ENCODE measurements at places on chromosomes 4 and X.

GRCh38 chr4:118389721-118390120 is 36.9 kb upstream of the PRSS12 start:
- DNase-seq = no peak

DNA sequence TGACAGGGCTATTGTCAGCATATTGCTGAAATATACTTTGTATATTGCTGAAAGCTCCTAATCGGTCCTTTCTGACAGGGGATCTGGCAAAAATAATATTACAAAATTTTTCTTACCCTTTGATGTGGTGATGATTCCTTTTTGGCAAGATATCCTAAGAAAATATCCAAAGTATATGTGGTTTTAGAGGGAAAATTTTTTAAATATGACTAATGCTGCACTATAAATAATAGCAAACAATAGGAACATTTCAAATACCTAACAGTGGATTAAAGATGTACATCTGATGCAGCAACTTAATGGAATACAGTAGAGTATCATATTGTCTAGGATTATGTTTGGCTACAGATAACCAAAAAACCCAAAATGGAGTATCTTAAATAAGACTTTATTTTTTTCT is 49.6 kb downstream of the RRAGB start:
- DNase-seq = no peak

GRCh38 chrX:54920610-54921426 is at the start of gene TRO:
Gene TRO (plus strand): TSS chrX:54920824. CDS start chrX:54922247, 1,423 bp downstream.
- DNase-seq = peak; percentile 65

- no peak for DNase-seq
Observed at GRCh38 chr4:149886786-149887490, 71.3 kb upstream of the IQCM start.

GRCh38 chr4:125639182-125639621 is 324.4 kb downstream of the FAT4 start:
- DNase-seq = peak; percentile 67

DNA sequence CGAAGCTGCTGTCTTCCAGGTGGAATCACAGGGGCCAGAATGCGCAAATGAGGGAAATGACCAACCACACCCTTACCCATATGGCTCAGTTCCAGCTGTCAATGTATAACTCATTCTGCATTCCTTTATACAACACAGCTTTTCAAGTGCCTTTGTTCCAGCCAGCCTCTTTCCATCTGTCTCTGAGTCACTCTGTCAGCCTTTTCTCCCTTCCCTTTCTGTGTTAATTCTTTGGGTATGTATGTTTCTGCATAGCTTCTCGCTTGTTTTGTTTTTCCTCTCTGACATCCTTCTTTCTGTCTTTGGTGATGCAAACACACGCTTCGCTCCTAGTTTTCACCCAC is 54.5 kb downstream of the RS1 start:
- no peak for DNase-seq

DNA sequence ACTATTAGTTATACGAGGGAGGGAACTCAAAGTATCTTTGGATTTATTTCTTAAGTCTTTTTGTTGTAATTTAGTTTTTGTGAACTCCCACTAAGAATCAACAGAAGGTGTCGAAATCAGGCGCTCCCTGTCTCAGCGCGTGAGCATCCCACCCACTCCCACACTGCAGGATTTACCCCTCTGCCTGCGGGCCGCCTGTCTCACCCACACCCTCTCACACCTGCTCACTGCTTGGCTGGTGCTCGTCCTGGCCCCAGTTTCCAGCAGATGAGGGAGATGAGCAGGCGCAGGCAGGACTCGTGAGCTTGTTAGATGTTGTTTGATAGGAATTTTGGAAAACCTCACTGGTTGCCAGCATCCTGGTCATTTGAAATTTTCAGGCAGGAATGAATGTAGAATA is 20.8 kb upstream of the HGFAC start:
- DNase-seq = no peak

GRCh38 chrX:123330229-123330942 is 146.3 kb downstream of the GRIA3 start:
- no peak for DNase-seq

DNA sequence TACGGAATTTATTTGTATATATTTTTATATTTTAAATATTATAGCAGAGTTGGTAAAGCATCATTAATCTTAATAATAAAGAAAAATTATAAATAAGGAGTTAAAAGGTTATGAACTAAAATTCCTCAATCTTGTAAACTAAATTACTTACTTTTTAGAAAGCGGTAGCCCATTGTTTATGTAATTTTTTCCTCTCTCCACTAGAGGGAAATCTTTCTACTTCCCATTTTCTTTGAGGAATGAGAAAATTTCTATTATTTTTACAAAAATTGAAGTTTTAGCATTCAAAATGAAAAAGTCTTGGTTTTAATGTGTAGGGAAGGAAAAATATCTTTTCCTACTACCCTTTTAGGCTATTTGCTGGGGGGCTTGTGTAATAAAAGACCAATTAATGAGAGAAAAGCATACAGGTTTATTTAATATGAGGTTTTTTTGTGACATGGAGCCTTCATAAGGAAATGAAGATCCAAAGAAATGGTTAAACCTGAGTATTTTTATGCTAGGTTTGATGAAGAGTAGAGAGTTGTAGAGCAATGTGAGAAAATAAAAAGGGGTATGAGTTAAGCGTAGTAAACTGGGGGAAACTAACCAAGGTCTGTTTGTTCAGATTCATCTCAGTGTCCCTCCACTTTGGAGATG is 68.7 kb upstream of the ADAD1 start:
- no peak for DNase-seq

- DNase-seq = no peak
Observed at GRCh38 chrX:3226087-3226486, 120.4 kb downstream of the MXRA5 start.

DNA sequence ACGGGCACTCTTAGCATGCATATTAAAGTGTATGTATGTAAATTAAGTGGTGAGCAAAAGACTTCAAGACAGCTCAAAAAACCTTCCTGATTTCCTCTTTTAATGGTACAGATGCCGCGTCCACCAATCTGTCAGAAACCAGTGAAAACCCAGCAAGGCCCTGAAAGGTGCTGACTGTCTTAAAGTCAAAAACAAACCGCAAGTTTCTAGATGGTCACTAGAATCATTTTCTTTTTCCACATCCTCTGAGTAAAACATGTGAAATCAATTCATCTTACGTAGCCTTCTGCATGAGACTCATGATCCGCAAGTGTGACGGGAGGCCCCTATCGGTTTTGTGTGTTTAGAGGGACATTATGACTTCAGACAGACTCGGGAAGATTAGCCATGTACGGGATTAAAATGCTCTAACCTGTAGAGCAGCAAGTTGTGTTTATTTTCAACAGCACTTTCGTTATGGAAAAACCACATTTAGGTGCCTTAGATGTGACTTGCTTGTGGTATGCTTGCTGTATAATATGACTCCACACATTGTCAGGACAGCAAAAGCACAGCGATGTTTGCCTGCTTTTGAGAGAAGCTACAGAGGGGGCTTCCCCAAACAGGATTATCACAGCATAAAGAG is 88.2 kb upstream of the STS start:
- DNase-seq = no peak

- no peak for DNase-seq
Observed at GRCh38 chrX:110218591-110218990, 99.3 kb downstream of the AMMECR1 start.

DNA sequence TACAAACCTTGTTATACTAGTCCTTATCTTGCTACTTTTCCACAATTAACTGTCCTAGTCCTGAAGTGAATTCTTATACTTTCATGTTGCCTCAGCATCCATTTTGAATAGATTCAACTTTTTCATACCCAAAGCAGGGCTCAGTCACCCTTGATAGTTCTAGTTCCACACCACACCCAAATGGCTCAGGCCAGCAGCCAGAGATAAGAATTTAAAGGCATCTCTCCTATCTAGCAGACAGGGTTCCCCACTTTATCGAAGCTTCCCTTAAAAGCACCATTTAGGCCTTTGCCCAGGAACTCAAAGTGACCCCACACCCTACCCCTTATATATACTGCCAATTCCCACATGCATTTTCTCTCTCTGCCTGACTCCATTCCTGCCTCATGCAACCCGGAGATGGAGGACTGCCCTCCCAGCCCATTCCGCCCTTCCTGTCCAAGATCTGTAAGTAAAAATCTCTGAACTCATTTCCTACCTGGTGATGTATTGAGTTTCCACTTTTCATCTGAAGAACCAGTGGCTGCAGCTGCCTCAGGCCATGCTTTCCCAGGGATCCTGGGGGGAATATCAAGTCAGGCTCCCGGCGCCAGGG is 63.7 kb upstream of the TXK start:
- no peak for DNase-seq

DNA sequence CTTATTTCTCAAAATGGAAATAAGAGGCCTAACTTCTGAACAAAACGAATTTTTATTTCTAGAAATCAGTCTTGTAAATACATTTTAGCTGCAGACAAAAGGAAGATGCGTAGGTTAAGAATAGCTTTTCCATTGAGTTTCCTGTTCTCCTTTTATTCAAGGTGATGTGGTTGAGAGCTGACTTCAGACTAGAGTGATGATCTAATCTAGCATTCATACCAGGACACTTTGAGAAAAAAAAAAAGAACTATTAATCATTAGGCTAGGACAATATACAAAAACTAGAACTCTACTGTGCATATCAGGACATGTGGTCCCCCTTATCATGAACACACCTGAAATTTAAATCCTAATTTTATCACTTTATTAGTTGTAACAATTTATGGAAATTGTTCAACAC is 884.5 kb upstream of the EPHA5 start:
- no peak for DNase-seq

DNA sequence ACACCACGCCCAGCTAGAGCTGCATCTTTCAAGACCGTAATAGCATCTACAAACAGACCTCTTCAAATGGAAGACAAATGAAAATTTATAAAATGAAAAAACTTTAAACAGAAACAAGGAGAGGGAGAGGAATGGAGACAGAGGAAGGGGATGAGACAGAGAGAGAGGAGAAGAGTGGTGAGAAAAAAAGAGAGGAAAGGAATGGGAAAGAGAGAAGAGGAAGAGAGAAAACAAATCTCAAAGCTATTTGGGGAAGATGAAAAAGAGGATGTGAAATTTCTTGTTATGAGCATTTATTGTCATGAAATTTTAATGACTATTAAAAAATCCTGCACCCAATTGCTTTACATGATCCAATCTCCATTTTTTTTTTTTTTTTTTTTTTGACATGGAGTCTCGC is 726.9 kb downstream of the GRID2 start:
- DNase-seq = no peak

- DNase-seq = no peak
Observed at GRCh38 chr4:119138046-119138445, 2.4 kb downstream of the MYOZ2 start.

GRCh38 chr4:37453281-37453998 is 208.9 kb downstream of the NWD2 start:
- DNase-seq = peak; percentile 81

- DNase-seq = no peak
Observed at GRCh38 chr4:3408793-3409330, 32.9 kb upstream of the HGFAC start.

GRCh38 chr4:46890056-46890455 is 19.0 kb downstream of the COX7B2 start:
- DNase-seq = no peak

GRCh38 chr4:134952305-134952704 is 750.7 kb upstream of the PABPC4L start:
- DNase-seq = no peak

- no peak for DNase-seq
Observed at GRCh38 chrX:1676866-1677265, 62.0 kb downstream of the ASMT start.

DNA sequence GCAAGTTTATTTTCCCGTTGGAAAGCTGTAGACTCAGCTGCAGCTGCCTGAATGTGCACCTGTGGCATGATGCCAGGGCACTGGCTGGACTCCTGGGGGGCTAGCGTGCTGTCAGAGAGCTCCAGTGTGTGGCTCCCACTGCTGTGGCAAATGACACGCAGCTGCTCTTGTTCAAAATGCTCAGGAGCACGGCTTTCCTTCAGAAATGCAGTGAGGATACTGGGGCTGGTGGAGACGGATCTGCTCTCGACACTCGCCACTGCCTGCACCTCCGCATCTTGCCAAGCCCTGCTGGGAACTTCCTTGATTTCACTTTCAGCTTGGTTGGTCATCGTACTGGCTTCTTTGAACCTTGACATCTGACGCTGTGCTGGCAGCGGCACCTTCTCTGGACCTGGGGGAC is 58.7 kb downstream of the GPRIN3 start:
- no peak for DNase-seq

- DNase-seq = no peak
Observed at GRCh38 chr4:126564283-126564854, 1068.4 kb upstream of the INTU start.

- no peak for DNase-seq
Observed at GRCh38 chr4:2417226-2417764, 1.1 kb downstream of the ZFYVE28 start.

GRCh38 chr4:113170805-113171468 is 121.5 kb downstream of the ANK2 start:
- DNase-seq = no peak

- no peak for DNase-seq
Observed at GRCh38 chrX:335758-336155, 17.2 kb upstream of the GTPBP6 start.

- DNase-seq = no peak
Observed at GRCh38 chrX:147403040-147403439, 508.7 kb upstream of the FMR1 start.

- no peak for DNase-seq
Observed at GRCh38 chr4:113822555-113823290, 61.2 kb upstream of the CAMK2D start.

DNA sequence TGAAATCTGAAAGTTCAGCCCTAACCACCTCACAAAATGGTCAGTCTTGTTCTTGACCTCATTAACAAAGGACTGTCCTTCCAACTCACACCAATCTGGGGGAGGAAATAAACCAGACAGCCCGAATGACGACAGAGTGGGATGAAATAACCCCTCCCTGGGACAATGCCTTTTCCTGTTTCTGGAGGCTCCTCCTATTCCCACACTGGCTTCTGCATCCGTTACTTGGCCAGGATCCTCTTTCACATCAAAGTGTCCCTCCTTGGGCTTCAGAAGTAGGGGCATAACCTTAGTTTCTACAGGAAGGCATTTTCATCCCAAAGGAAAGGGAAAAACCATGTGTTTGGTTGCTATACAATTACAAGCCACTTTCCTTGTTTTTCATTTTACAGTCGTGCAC is 59.8 kb upstream of the RPL34 start:
- DNase-seq = no peak

DNA sequence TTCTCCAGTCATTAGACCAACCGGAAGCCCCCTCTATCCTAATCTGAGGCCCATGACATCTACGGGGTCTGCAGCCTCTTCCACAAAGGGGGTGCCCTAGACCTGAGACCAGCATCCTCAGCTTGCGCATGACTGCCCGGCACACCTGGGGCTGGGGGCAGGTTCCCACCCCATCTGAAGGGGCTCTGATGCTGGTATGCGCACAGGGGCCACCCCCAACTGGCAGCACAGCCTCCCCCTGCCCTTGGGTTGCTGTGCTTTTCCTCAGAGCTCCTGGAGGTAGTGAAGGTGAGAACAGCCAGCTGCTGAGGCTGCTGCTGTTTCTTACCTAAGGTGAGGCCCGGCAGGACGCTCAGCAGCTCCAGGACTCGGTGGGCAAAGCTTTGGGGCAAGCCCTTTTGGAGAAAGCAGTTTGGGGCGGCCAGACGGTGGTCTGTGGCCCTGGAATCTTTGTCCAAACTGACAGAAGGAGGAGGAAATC is 18.9 kb upstream of the CPLX1 start:
- DNase-seq = no peak

- no peak for DNase-seq
Observed at GRCh38 chrX:104105330-104106262, 6.7 kb upstream of the ZCCHC18 start.

Data from retina (tissue), 1 donor.